ENCODE measurements at places on chromosomes 11 and 22.

GRCh38 chr11:130726234-130727037, 189.8 kb downstream of the SNX19 start:
- DNase-seq, result no peak

GRCh38 chr22:32701034-32701433, 100.5 kb upstream of the TIMP3 start:
- no peak for DNase-seq

- no peak for DNase-seq
These were observed 3.0 kb downstream of the SLC3A2 start for GRCh38 chr11:62883673-62884072.

DNA sequence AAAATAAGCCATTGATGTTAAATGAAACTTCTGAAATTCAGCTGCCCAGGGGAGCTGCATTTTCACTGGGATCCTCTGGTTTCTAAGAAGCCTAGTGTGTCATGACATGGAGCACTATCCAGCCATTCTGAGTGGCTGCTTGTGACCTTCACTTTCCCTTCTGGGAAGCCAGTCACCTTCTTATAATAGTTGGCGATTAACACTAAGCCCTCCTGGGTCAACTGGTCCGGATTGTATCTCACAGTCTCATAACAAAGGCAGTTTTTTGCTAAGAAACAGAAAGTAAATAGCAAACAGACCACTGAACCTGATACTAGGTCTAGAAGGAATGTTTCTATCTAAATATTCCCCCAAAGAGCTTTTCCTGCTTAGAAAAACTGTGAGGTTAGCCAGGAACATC, 7.9 kb downstream of the CSRP3 start:
- no peak for DNase-seq

DNA sequence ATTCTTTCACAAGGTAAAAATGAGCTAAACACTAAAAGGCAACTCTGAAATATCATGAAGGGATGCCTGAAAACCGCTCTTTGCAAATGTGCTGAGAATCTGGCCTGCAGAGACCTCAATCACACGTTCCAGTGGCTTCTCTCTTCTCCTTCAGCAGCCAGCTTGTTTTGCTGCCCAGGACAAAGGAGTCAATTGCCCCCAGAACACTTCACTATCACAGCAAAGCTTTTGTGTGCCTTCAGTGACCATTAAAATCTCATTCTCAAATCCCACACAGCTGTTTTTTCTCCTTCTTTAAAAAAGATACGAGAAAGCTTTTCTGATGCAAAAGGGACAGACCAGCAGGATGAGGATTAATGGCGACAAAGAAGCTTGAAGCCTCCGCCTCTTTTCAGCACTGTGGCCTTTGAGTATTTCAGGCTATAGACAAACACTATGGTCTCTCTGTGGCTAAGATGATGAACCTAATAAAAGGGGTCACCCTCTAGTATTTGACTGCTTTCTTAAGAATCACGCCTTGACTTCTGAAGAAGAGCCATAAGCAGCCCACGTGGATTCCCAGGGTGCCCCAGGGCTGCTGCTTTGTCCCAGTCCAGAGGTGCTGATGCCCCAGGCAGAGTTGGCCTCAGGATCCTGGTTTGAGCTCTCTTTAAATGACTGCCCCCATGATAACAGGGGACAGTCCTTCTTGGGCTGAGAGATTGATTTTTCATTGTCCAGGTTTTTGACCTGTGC, 33.4 kb upstream of the NRIP3 start:
- no peak for DNase-seq

DNA sequence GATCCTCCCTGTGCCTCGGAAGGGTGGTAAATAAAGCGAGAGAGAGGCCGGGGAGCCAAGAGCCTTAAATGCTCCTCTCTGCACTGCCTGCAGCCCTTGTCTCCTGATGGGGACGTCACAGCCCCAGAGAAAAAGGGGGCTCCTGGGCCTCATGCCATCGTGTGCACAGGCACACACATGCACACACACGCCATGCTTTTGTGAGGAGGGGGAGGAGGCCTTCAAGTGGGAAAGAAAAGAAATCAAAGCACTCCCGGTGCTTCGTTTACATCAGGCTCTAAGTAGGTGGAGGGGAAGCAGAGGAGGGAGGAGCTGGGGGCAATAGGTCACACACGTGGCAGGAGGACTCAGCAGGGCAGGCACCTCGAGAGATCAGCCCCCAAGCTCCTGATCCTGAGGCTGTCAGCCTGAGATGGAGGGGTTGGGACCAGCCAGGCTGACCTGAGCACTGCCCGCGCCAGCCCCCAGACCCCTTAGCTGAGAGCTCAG, 68.2 kb upstream of the NECTIN1 start:
- DNase-seq, result no peak

DNA sequence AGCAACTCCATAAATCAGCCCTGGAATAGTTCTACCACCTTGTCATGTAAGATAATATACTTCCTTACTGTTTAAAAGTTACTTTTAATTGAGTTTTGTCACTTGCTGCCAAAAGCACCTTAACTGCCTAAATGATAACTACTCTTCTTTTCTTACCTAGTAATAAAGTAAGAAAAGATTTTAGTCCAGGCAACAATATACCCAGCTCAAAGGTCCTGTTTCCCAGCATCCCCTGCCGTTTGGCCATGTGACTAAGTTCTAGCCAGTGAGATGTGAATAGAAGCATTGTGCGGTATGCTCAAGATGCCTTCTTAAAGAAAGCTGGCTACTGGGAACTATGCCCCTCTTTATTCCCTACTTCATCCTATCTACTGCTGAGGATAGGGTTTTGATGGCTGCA, 39.4 kb upstream of the CCDC34 start:
- DNase-seq, result no peak

GRCh38 chr22:17777005-17777716, 2.9 kb upstream of the BID start:
- peak; percentile 80 for DNase-seq

DNA sequence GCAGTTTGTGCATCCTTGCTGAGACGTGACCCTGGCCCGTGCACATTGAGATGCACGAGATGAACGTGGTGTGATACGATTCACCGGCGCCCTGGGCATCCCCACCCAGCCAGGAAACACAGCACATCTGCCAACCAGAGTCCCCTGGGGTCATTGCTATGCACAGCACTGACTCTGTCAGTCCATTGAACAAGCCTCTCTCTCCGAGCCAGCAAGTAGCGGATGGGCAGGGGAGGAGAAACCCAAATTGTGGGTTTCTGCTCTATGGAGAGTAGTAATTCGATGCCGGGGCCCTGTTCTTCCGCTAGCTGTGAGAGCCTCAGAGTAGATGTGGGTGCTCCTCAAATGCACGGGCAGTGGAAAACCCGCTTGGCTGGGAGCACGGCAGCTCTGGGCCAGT, 85.1 kb downstream of the ARHGAP8 start:
- DNase-seq, result no peak

- no peak for DNase-seq
These were observed 138.1 kb downstream of the PGR start for GRCh38 chr11:100991541-100991940.

DNA sequence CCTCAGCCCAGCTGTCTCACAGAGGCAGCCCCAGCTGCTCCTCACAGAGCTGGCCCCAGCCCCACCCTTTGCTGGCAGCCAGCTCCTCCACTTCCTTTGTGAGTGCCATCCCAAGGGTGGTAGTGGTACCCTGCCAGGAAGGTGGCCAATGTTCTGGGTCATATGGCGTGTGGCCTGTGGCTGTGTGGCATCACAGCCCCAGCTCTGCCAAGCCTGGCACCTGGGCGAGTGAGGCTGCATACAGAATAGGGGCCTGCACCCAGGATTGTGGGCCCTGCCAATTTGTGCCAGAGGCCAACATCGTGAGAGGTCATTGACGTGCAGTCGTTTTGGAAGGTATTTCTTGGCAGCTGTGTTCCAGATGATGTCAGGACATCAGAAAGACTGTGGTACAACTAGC, 10.7 kb downstream of the TUB start:
- no peak for DNase-seq

DNA sequence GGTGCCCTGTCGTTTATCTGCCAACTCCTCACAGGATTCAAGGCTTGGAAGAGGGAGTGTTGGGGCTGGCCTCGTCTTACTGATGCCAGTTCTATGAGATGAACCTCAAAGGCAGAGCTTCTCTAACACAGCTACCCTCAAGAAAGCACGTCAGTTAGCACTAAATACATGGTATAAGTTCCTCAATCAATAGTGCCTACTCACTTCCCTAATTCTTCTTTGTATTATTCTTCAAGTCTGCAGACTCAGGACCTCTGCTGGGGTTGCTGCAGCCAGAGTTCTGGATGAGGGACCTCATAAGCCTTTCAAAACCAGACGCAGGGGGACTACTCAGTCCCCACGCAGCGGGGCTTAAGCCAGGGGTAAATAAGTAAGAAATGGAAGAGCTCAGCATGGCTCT, 118.3 kb downstream of the VPREB1 start:
- DNase-seq, result no peak

DNA sequence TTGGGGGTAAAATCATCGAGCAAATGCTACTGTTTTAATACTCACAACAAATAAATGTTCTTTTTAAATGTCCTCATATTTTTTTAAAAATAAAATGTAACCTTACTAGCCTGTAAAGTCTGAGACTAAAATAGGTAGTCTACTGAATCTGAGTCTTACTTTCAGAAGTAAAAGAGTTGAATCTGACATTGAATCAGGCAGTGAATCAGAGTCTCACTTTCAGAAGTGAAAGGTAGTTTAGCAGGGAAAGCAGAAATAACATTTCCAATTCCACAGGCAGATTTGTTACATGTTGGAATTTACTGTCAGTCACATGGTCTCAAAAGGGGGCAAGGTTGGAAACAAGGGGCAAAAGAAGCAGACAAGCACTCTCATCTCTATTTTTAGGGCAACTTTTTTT, 143.0 kb downstream of the ELP4 start:
- no peak for DNase-seq

DNA sequence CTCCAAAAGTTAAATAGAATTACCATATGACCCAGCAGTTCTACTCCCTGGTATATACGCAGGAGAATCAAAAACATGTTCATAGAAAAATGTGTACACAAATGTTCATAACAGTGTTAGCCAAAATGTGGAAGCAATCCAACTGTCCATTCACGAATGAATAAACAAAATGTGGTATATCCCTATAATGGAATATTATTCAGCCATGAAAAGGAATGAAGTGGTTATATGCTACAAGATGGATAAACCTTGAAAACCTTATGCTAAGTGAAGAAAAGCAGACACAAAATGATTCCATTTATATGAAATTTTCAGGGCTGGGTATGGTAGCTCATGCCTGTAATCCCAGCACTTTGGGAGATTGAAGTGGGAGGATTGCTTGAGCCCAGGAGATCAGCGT, 16.1 kb downstream of the POLD4 start:
- DNase-seq, result no peak

DNA sequence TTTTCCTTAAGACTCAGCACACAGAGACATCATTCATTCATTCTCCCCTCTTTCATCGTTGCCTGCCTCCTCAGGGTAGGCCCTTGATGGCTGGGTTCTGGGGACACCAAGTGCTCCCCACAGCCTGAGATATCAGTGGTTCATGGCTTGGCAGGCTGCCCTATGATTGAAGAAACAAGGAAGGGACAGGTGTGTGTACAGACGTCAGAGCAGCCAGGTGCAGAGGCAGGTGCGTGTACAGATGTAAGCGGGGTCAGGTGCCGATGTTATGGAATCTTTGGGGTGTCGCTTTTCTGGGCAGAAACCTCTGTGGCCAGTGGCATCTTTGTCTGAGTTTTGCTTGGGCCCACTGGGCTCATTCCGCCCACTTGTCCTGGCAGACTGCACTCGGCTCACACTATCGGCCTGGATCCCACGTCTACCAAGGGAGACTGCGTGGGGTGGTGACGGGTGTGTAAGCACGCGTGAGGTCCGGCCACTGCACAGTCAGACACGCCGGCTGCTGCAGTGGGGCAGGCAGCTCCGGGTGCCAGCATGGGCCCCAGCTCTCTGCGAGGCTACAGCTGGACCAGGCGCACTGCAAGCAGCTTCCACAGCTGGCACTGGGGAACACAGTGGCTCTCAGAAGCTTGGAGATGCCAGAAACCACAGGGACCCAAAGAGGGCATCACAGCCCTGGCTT, 20.9 kb upstream of the KIAA0930 start:
- no peak for DNase-seq

- DNase-seq, result no peak
These were observed 124.0 kb downstream of the FEZ1 start for GRCh38 chr11:125372088-125372487.

- DNase-seq, result peak; percentile 91
These were observed 4.2 kb upstream of the FXYD2 start for GRCh38 chr11:117828611-117829368.

GRCh38 chr11:77136784-77137420, 8.9 kb downstream of the MYO7A start:
- DNase-seq, result no peak

GRCh38 chr11:35115688-35116030, 23.3 kb upstream of the CD44 start:
- DNase-seq, result no peak

DNA sequence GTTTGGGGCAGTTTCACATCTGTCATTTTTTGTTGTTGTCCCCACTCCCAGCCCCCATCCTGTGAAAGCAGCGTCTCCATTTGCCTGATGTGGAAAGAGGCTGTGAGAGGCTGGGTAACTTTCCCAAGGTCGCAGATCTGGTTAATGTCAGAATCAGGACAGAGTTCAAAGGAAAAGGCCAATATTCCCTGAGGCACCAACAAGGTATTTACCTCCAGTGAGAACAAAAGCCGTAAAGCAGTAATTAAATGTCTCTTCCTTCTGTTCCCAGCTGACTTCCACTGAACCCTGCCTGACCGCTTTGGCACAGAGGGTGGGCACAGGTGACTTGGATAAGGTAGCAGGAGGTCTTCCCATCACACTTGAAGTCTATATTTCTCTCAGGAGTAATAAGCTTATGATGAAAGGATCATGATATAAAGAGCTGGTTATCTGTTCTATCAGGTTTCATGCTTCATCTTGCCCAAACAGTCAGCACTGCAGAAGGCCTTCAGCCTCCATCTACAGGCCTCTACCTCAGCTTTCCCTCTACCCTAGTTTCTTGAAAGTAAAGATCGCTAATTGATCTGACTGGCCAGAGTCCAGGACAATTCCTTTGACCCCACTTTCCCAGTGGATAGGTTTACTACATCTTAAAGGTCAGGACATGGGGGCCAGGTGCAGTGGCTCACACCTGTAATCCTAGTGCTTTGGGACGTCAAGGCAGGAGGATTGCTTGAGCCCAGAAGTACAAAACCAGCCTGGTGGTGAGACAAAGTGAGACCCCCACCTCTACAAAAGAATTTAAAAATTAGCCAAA, 9.4 kb downstream of the C11orf91 start:
- DNase-seq, result no peak

DNA sequence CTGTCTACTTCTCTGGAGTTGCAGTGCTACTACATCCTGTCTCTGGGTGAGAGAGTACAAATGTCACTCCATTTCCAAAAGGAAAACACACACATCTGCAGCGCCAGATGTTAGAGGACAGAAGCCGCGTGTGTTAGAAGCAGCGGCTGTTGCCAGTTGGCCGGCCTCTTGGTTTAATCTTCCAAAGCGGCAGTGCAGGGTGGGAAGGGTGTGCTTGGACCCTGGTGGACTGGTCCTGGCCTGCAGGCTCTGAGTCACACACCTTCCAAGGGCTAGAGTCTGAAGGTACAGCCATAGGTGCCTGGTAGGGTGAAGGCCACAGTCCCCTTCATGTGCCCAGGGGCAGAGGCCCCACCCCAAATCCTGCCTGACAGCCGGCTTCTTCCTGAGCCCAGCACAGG, 99.8 kb downstream of the CTTN start:
- no peak for DNase-seq

All from CD4-positive, alpha-beta T cell treated with Interleukin-4 for 4 hours (primary cell).